ENCODE measurements at places on chromosomes 11 and 22.

DNA sequence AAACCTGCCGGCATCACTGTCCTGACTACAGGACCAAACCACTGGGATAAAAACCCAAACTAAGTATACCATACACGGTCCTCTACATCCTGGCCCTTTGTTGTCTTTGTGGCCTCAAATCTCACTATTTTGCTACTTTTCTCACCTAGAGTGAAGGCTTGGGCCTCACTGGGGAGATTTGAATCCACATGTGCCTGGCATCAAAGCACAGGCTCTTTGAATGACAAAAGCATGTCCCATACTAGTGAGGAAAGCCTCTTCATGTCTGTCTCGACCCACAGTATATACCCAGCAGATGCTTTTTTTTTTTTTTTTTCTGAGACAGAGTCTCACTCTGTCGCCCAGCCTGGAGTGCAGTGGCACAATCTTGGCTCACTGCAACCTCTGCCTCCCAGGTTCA lies 72.5 kb upstream of the DRD2 start:
- no peak for DNase-seq

GRCh38 chr11:72950685-72951084 lies 136.5 kb downstream of the ATG16L2 start:
- no peak for DNase-seq

DNA sequence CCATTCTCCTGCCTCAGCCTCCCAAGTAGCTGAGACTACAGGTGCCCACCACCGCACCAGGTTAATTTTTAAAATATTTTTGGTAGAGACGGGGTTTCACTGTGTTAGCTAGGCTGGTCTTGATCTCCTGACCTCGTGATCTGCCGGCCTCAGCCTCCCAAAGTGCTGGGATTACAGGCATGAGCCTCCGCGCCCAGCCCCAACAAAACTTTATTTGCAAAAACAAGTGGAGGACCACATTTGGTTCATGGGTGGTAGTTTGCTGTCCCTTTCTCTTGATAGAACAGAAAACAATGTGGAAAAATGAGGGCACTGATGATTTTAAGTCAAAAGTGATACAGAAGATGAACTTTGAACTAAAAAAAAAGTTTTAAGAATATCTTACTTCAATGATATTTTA lies 121.8 kb upstream of the SERPIND1 start:
- no peak for DNase-seq

- DNase-seq = no peak
These were observed 57.3 kb downstream of the ELMOD1 start for GRCh38 chr11:107648242-107648641.

GRCh38 chr11:76329983-76330382 lies 50.9 kb downstream of the THAP12 start:
- no peak for DNase-seq

DNA sequence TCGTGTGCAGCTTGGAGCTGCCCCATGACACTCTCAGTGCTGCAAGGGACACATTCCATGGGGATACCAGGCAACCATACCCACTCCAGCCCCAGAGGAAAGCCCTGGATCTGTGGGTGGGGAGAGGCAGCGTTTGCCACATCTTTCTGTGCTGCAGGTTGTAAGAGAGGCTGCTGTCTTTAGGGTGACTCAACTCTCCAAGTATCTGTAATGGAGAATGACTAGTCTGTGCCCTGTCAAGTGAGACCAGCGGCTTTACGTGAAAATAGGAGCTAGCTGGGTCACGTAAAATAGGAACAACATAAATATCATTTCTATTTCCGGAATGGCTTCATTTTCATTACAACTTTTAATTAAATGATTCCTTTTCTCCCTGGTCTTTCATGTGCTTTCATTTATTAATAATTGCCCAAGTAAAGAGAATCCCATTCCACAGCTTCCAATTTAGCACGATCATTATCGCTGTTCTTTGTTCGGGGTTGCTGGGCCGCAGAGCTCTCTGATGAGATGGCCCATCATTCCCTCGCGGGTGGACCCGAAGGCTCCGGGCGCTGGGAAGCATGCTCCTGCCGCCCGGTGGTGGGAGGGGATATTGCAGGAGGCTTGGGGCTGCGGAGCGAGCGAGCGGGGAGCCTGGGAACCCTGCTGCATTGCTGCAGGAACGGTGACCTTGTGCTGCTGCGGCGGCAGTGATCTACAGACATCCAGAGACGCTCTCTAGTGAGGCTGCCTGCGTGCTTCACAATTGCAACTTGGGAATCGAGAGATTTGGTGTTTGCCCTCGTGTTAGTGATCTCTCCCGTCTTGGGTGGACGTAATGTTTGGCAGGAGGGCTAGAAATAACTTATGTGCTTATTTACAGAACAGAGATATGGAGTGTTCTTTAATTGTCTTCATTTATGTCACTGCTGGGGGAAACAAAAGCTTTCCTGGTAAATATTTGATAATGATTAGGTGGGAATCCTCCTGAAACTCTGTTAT lies 10.6 kb downstream of the SLC6A5 start:
- DNase-seq = peak; percentile 56

Measured in T-helper 2 cell (primary cell).